Stimulated activated CD4-positive, alpha-beta T cell treated with anti-CD3 and anti-CD28 coated beads, TNF-alpha, amount 100 ng/mL, for 1 hour (primary cell): ENCODE measurements at places on chromosomes 2 and 18.

- DNase-seq = no peak
Observed at GRCh38 chr2:148515120-148515519, 129.4 kb upstream of the EPC2 start.

- no peak for DNase-seq
Observed at GRCh38 chr2:233953087-233953801, 36.1 kb downstream of the TRPM8 start.

DNA sequence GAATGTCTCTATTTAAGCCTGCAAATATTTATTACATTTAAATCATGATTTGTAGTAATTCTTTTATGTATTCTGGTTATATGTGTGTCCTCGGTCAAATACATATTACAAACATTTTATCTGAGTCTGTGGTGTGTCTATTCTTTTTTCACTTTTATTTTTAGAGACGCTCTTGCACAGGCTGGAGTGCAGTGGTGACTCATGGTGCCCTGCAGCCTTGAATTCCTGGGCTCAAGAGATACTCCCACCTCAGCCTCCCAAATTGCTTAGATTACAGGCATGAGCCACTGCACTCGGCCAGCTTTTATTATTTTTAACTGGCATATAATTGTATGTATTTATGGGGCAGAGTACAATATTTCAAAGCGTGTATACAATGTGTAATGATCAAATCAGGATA lies 47.5 kb downstream of the ARID5A start:
- DNase-seq = no peak

- DNase-seq = no peak
Observed at GRCh38 chr2:240959941-240960308, 38.5 kb upstream of the SNED1 start.

- DNase-seq = no peak
Observed at GRCh38 chr18:72410399-72410798, 133.7 kb downstream of the CBLN2 start.

- no peak for DNase-seq
Observed at GRCh38 chr2:135052997-135053474, 944 bp downstream of the RAB3GAP1 start.

GRCh38 chr2:230473378-230473777 lies 57.4 kb downstream of the SP100 start:
- DNase-seq = no peak

DNA sequence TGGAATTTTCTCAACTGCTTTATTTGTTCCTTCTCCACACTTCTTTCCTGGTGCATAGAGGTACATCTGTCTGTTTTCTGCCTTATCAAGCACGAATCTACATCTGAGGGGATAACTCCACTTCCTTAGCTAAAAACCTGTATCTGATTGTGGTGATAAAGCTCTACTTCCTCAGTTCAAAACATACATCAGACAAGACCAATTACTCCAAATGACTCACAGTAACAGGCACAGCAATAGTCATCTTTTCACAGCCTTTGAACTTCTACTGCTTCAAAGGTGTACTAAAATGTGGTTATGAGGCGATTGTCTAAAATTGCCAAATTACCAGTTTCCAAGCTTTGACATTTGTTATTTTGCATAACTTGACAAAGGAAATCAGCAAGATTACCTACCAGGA lies 803.6 kb upstream of the ZEB2 start:
- DNase-seq = no peak

- no peak for DNase-seq
Observed at GRCh38 chr18:65298422-65298821, 452.4 kb upstream of the CDH7 start.

DNA sequence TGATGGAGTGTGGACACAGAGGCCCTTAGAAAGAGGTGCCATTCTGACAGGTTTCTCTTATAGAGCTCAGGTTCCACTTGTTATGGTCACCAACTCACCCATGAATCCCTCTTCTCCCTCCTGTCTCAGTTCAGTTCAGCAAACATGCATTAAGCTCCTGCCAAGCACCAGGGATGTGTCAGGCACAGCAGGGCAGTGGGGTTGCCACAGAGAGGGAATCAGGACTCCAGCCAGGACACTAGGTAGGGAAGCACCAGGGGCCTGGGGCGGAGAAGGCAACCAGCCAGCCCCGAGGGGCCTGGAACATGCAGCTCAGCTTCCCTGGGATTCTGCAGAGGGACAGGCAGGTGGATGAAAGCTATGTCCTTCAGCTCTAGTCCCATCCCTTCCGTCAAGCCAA lies 44.6 kb downstream of the TOGARAM2 start:
- no peak for DNase-seq

- no peak for DNase-seq
Observed at GRCh38 chr2:216428618-216429350, 16.5 kb downstream of the SMARCAL1 start.

GRCh38 chr2:47195148-47195547 lies 40.0 kb upstream of the STPG4 start:
- no peak for DNase-seq

DNA sequence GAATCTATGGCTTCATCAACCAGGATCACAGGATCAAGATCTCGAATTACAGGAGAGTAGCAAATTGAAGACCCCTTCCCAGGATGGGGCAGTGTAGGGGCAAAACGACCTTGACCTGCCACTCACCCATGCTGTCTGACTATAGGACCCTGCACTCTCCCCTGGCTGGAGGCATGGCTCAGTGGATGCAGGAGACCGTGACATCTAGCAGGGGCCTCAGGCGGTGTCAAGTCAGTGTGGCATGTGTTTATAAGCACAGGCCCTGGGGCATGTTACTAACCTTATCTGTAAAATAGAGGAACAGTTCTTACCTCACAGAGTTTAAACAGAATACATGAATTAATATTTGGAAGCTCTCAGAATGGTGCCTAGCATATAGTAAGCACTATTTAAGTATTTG lies 3.5 kb downstream of the HAAO start:
- DNase-seq = no peak

GRCh38 chr2:124088616-124089015 lies 63.5 kb downstream of the CNTNAP5 start:
- no peak for DNase-seq

DNA sequence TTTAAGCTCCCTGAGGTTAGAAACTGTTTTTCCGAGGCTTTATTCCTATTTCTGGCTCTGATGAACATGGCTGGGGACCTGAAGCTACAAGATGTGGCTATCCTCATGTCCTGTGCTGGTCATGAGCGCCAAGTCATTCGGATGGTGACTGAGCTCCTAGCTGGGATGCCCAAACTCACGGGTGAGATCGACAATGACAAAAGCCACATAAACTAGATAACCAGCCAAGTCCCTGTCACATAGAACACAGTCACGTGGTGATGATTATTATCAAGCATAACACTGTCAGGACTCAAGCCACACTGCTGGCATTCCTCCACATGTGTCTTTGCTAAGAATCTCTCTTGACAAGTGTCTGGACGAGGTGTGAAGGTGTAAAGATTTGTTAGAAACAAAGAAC lies 274.9 kb downstream of the CLIP4 start:
- DNase-seq = no peak

DNA sequence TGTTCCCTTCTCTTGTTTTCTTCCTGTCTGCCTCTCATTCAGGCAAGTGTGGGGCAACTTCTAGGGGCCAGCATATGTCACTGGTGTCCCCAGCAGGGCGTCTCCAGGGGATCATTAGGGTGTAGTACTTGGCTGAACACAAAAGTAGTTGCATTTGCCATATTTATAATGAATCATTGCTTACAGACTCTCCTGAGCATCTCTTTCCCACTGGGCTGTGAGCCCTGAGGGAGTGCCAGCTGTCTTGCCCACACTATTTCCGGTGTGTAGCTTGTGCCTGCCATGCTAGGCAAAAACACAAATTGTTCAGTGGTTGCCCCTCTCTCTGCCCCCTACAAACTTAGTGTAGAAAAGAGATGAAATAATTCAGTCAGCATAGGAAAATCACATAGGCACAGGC lies 40.8 kb upstream of the SCLY start:
- DNase-seq = no peak

DNA sequence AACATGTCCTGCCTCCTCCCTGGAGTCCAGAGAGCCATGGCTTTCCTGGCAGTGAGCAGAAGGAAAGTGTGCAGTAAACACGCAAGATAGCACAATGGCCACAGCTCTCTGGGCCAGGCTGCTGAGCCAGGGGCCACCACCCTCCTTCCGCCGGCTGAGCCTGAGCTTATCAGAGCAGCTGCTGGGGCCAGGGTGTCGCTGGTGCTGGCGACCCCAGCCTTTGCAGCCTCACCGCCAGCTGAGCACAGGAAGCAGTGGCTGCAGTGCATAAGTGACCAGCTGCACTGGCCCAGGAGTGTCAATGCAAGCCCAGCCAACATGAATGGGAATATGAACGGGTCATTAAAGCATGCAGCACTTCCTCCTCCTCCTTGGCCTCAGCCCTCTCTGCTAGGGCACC lies 172.0 kb downstream of the ZFP36L2 start:
- no peak for DNase-seq

- no peak for DNase-seq
Observed at GRCh38 chr18:75638776-75639471, 211.4 kb upstream of the SMIM21 start.

DNA sequence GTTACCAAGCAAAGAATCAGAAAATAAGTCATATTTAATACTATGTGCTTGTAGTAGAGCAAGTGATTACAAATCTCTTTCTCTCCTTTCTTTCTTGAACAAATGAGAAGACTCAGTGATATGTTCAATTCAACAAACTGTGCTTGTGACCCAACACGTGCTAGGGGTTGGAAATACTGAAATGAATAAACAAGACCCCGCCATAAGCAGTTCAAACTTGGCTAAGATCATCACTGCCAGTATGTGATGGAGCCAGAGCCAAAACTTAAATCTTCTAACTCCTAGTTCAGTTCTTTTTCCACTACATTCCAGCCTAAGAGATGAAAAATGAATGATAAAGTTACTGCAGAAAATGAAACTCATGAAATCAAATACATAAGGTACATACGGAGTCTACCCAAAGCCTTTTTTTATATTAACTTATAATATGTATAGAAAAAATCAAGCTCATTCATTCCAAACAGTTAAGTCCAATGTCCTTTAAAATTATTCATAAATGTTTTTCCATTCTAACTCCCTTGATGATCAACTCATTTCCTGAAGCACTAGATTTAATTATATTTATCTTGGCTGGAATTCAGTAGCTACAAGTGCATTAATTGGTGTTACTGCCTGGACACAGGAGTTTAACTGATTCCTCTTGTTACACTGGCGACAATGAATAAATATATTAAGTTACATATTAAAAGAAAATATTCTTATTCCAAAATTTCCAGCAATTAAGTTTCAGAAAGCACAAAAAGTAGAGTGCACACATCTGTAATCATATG lies 36.0 kb downstream of the GALNT3 start:
- no peak for DNase-seq

DNA sequence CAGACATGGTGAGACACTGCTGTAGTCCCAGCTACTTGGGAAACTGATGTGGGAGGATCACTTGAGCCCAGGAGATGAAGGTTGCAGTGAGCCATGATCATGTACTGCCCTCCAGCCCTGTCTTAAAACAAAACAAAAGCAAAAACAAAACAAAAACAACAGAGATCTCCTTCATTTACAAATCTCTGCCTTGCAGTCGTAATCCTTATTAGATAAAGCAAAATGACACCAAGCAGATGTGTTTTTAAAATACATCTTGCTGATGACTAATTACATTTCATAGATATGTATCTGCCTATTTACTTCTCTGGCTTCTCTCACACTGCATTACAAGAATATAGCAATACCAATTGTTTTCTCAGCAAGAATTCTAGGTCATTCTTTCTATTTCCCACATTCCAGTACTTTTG lies 22.8 kb downstream of the NFE2L2 start:
- DNase-seq = no peak

DNA sequence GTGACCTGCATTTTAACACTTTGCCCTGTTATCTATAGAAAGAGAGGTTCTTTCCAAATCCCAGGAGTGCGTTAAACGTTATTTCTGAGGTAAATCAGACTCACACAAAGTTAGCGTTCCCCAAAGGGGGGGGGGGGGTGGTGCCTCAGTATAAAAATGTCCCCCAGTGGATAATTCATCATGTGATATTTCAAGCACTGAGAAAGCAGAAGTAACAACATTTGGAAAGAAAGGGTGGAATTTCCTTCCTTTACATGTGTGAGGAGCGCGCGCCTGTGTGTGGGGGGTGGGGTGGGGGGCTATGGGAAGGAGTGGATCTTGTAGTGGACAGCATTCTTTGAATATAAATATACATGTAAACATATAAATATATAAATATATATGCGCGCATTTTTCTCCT lies 630.9 kb downstream of the NYAP2 start:
- DNase-seq = no peak

GRCh38 chr2:142165790-142166189 lies 35.0 kb upstream of the LRP1B start:
- DNase-seq = no peak

- DNase-seq = no peak
Observed at GRCh38 chr2:68279691-68280090, 27.4 kb upstream of the PPP3R1 start.

GRCh38 chr2:74051504-74051903 lies 66.8 kb downstream of the TET3 start:
- DNase-seq = no peak

- no peak for DNase-seq
Observed at GRCh38 chr2:197908990-197909776, 104.8 kb downstream of the PLCL1 start.

GRCh38 chr18:44816477-44816876 lies 135.8 kb downstream of the SETBP1 start:
- no peak for DNase-seq

GRCh38 chr2:169683054-169683424 lies 11.2 kb downstream of the CFAP210 start:
- no peak for DNase-seq

- no peak for DNase-seq
Observed at GRCh38 chr2:223185638-223186037, 133.6 kb downstream of the KCNE4 start.

DNA sequence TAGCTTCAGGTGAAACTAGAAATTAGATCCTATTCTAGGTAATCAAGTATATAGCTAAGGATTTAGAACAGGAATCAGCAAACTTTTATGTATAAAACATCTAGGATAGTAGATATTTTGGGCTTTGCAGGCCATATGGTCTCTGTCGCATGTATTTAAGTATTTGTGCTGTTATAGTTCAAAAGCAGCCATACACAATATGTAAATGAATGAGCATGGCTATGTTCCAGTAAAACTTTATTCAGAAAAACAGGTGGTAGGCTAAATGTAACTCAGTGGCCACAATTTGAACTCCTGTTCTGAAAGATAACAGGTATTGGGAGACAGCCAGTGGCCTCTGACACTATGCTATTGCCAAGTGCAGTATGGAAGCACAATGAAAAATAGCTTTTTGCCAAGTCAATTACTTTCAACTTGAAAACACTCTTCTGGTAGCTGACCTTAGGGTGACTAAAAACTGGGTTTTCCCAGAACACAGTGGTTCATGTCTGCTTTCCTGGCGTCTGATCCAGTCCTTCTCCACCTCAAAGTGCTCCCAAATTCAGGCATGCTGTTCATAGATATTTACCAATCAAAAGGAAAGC lies 304.7 kb upstream of the SYT4 start:
- no peak for DNase-seq

DNA sequence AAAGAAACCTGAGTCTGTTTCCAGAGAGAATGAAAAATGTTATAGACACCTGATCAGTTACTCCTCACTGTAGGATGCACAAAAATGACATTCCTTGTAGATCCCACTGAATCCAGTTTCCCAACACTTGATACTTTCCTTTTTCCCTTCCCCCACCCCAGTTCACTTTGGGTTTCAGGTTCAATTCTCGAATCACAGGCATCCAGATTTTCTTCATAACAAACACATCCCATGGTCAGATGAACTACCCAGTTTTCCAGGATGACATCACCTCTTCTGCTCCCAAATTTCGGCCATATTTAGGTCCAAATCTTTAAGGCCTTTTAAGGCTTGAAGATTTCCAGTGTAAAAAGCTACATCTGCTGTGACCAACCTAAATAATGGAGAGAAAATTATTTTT lies 51.5 kb downstream of the UGP2 start:
- DNase-seq = no peak

- DNase-seq = no peak
Observed at GRCh38 chr18:30601541-30601940, 441.0 kb downstream of the DSC3 start.
